Ascending aorta (tissue), 2 donors: ENCODE measurements at places on chromosomes 12 and 14.

GRCh38 chr12:53551889-53552291 lies 44.6 kb upstream of the NPFF start:
- DNase-seq = no peak

- no peak for DNase-seq
These were observed 44.6 kb upstream of the PPP4R3A start for GRCh38 chr14:91554535-91555332.

DNA sequence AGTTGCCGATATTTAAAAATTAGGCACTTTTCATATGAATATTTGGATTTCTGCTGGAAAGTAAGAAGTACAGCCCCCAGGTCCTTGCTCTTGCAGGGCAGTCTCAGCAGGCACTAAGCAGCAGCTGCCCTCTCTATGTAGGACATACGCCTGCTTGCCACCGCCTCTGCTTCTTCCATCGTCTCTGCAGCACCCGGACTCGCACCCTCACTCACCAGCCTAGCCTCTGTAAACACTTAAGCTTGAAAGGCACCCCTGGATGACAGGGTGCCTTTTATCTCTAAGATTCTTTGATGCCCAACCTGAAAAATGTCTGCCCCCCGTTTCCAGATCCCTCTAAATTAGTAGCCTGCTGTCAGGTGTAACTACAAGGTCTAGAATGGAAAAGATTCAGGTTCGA lies 19.0 kb downstream of the OTUB2 start:
- DNase-seq = no peak

GRCh38 chr12:29309320-29309902 lies 71.6 kb downstream of the ERGIC2 start:
- no peak for DNase-seq

DNA sequence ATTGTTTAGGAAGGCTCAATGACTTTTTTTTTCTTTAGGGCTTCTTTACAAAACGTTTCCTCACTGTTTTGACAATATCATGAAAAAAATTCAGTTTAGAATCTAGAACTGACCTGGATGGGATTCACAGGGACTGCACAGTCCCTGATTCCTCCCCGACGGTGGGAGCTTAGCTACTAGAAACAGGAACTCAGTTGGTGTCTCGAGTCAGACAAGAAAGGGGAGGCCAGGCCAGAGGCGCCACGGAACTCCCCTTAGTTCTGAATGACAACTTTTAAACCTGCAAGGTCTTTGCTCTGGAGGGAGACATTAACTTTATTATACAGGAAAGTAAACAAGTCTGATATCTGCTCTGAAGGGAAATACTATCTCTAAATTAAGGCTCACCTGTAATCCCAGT lies 45.4 kb upstream of the SRP54 start:
- DNase-seq = no peak
